CD4-positive, alpha-beta T cell treated with Interleukin-2 at 100 ng/mL for 4 hours (primary cell): ENCODE measurements at places on chromosomes 4 and X.
A peak's percentile ranks its signal among the peaks of the same experiment; 100 is the strongest.

GRCh38 chr4:28436191-28437080 lies 1575.8 kb downstream of the STIM2 start:
- DNase-seq = no peak

DNA sequence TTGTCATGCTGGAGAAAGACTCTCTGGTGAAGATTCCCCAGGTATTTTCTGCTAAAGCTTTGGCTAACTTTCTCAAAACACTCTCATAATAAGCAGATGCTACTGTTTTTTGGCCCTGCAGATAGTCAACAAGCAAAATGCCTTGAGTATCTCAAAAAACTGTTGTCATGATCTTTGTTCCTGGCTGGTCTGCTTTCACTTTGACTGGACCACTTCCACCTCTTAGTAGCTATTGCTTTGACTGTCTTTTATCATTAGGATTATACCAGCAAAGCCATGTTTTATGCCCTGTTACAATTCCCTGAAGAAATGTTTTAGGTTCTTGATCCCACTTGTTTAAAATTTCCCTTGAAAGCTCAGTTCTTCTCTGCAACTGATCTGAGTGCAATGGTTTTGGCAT lies 231.5 kb downstream of the SLC7A11 start:
- no peak for DNase-seq

GRCh38 chr4:53538756-53539155 lies 52.5 kb downstream of the LNX1 start:
- no peak for DNase-seq

DNA sequence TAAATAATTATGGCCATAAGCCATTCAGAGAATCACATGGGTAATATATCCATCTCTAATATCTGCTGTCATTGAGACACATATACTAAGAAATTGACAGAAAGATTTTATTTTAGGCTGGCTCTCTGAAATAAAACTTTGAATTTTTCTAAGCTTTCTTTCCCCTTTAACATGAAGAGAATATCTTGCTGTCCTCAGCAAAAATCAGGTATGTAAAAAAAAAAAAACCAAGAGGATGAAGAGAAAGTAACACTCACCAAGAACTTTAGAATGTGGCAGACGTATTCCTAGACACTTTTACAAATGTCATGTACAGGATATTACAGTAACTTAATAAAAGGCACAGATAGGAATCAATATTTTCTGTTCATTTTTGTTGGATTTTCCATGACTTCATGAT lies 65.8 kb downstream of the EPHA5 start:
- no peak for DNase-seq

DNA sequence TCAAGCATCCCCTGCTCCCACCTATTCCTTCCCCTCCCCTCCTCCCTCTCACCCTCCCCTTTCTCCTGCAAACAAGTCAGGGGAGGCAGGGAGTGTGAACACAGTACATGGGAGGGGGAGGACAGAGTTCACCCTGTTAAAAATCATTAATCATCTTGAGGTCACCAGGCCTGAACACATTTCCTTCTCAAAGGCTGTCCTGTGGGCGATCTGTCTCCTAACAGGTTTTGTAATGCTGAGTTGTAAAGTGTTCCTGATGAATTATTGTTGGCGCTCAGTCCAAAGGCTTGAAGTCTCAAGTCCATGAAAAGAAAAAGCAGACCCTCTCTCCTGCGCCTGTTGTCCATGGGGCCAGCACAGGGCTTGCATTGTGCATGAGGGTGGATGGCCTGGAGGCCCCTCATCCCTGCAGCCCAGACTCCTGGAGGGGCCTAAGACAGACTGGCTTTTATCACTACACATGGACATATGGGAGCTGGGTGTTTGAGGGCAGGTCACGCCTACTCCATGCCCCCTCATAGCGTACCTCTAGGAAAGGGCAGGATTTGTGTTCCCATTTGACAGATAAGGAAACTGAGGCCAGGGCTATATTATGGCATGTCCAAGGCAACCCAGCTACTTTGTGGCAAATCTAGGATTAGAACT lies 189.1 kb downstream of the RAB28 start:
- DNase-seq = no peak

- DNase-seq = no peak
Observed at GRCh38 chr4:123365412-123365811, 31.2 kb upstream of the SPRY1 start.

- DNase-seq = no peak
Observed at GRCh38 chr4:18675586-18676525, 654.3 kb upstream of the LCORL start.

- no peak for DNase-seq
Observed at GRCh38 chr4:13912436-13912925, 285.0 kb upstream of the BOD1L1 start.

DNA sequence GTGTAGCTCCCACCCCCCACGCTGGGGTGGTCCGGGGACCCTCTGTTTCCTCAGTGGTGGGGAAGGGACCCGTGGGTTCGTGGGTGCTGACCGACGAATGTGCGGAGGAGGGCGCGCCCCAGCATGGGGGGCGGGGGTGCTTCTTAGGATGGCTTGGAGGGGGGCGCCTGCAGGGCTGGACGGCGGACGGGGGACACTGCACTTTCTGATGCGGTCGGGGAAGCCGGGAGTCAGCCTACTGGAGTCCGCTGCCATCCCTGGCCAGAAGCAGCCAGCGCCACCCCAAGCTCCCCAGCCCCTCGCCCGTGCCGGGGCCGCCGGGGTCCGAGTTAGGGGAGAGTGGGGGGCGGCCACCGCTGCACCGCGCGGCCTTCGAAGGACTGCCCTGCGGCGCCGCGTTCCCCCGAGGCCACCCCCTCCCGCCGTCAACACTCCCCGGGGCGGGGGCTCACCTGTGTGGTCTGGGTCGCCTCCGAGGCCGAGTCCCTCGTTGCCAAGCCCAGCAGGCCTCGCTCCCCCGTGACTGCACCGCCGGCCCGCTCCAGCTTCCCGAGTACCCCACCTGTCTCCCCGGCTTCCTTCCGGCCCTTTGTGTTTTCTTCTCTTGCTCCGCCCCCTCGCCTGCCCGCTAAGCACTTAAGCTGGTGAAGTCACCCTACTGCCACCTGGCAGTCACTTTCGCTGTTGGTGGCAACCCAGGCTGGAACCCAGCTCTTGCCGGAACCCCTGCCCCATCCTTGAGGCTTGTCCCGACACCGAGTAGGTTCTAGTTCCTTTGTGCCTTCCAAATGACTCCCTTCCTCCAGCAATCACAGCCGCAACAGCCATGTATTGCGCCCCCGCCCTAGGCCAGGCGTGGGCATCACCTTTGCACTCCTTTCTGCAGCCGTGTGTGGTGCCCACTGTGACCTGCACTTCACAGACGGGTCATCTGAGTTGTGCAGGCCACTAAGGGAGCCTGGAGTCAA lies at the start of gene OCIAD2:
Gene OCIAD2 (minus strand): TSS at position 569 of the 968 bp plus-strand sequence. CDS start 2,225 bp downstream, outside the sequence.
- DNase-seq = peak; percentile 88

DNA sequence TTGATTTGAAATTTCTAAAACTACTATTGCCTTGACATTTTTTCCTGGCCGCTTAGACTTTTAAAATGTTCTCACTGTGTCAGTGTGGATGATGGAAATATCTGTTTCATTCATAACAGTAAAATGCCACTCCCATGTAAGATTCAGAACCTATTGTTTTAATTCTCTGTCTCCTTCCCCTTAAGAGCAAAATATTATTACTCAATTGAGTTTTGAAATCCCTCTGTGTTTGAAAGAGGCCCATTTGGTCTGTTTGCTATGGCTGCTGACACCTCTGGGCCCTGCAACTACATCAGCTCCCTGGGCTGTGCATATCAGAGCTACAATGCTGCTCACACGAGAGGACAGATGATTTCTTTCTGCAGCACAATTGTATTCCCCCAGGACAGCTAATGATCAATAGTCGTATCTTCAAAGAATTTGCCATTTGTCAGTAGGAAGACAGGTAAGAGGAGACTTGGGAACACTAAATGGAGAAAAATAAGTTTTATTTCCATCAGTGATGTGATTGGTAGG lies 388.0 kb upstream of the GALNT7 start:
- DNase-seq = no peak

DNA sequence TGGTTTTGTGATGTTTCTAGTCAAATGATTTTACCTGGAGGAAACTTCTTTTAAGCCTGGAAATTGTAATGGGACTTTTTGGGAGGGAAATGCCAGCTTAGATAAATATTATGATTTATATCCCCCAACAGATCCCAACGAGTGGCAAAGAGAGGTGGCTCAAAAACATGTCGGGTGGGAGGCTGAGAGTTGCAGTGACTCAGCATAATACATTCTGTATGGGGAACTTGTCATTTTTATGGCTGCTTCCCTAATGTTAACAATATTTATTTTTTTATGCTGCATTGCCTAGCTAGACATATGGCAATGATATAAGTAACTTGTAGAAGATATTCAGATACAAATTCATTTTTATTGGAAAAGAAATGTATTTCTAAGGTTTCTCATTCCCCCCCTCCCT lies 219.0 kb downstream of the ARHGAP10 start:
- no peak for DNase-seq

DNA sequence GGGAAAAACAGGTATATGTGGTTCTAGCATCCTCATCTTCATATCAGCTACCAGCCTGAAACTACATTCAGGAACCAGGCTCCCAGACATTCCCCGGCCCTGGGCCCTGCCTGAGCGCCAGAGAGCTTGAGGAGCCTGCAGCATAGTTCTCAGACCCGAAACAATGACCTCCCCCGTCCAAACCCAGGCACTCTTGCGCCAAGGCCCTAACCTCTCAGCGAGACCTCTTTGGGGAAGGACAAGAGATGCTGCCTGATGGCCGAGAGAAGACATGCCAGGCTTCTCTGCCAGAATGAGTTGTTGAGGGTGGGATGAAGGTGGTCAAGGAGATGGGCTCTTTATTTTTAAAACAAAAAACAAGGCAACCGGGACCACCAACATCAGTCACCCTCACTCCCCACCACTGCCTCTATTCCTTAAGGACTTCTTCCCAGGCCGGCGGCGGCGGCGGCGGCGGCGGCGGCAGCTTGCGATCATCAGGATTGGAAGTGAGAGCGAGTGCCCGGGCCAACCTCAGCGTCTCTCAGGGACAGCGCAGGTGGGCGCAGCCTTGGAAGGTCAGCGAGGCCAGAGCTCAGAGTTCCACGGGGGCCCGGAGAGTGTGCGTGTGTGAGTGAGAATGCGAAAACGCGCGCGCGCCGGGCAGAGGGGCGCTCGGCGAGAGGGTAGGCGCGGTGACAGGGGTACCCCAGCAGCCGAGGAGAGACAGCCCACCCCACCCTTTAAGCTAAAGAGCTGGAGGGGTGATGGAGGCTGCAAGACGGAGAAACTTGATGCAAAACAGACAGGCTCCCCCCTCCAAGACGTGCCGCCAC lies 601 bp downstream of the INPP4B start:
- no peak for DNase-seq

DNA sequence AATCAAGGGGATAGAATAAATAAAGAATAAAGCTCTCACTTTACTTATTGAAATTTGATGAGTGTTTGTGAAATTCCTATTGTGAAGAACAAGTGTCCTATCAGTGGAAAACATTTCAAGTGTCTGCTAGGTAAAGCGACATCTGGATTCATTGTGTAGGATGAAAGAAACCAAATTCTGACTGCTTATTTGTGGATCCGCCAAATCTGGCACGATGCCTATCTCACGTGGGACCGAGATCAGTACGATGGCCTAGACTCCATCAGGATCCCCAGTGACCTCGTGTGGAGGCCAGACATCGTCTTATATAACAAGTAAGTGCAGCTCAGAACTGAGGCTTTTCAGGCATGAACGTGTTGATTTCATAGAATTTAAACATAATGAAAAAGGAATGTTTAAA lies 1.9 kb downstream of the CHRNA9 start:
- DNase-seq = no peak
